Naive B cell (primary cell): ENCODE measurements at places on chromosomes 1 and 21. TPM values are rescaled to one million over a fixed set of nuclear protein-coding genes. Genes with fewer than 3 reads are reported as not detected.
A peak's percentile ranks its signal among the peaks of the same experiment; 100 is the strongest.

DNA sequence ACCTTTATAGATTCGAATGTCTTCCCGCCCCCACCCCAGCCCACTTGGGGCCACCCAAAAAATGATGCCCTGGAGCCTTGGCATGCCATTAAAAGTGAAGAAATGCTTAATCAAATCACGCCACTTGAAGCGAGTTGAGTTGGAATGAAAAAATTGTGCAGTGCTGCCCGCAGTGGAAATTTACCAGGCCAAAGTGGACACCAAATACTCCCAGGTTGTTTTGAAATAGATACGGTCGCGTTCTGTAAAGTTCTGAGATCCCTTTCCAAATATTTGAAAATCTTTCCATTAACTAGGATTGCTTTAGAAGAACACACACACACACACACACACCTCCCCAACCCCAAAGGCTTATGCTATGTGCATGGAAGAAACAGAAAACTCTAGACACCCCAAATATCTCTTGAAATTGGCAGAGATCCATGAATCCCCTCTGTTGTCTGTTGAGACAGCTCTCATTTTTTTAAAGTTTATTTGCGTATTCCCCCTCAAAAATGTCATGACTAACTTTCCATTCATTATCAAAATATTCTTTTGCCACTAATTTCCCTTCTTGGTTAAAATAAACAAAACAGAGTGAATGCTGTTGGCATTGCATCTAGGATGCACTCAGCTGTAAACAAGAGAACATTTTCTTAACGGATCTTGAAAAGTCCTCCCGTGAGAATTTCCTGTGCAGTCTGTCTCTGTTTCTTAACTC lies 142.3 kb upstream of the KCNE2 start:
- H3K4me3 ChIP-seq: no peak overlapping the region
- peaks cover 6% of the 10 kb centered on the region for H3K27me3 ChIP-seq
- H3K4me1 ChIP-seq: no peaks in the 10 kb centered on the region
- H3K27ac ChIP-seq: no peak overlapping the region
- H3K36me3 ChIP-seq: peaks cover 3% of the 10 kb centered on the region

- no peak overlapping the region for H3K4me3 ChIP-seq
- no peak overlapping the region for H3K27ac ChIP-seq
- no peaks in the 10 kb centered on the region for H3K36me3 ChIP-seq
- peaks cover 26% of the 10 kb centered on the region for H3K27me3 ChIP-seq
- peaks cover 2% of the 10 kb centered on the region for H3K4me1 ChIP-seq
Observed at GRCh38 chr1:21539933-21540332, 30.7 kb downstream of the ALPL start.

DNA sequence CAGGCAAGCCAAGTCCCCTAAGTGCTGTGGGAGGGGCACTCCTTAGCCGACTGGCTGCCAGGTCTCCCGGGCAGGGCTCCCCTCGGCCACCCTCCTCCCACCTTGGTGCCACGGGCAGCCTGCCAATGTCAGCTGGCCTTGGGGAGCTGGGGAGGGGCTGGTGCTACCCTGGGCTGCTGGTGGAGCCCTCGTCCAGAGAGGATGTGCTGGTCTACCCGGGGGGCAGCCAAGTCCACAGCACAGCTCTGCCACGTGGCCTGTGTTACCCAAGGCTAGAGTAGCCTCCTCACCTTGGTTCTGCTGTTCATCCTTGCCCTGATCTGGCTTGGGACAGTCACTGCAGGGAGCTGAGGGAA lies 42.9 kb downstream of the CRYAA start:
- no peak overlapping the region for H3K27ac ChIP-seq
- H3K36me3 ChIP-seq: no peaks in the 10 kb centered on the region

GRCh38 chr1:197921235-197922069 lies 4.3 kb downstream of the LHX9 start:
- peaks cover 52% of the 10 kb centered on the region for H3K4me1 ChIP-seq
- H3K36me3 ChIP-seq: no peaks in the 10 kb centered on the region
- no peak overlapping the region for H3K27ac ChIP-seq
- no peak overlapping the region for H3K4me3 ChIP-seq
- peaks cover 90% of the 10 kb centered on the region for H3K27me3 ChIP-seq

DNA sequence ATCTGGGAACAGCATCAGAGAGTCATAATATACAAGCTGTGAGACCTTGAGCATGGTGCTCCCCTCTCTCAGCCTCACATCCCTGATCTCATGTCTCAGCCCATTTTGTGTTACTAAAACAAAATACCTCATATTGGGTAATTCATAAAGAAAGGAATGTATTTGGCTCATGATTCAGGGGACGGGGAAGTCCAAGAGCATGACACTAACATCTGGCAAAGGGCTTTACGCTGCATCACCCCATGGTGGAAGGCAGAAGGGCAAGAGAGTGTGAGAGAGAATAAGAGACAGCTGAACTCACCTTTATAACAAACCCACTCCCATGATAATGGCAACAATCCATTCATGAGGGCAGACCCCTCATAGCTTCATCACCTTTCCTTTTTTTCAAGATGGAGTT lies 36.5 kb downstream of the RNASEL start:
- H3K27me3 ChIP-seq: peaks cover 3% of the 10 kb centered on the region
- no peak for DNase-seq
- no peak overlapping the region for H3K4me3 ChIP-seq
- peaks cover 8% of the 10 kb centered on the region for H3K36me3 ChIP-seq

DNA sequence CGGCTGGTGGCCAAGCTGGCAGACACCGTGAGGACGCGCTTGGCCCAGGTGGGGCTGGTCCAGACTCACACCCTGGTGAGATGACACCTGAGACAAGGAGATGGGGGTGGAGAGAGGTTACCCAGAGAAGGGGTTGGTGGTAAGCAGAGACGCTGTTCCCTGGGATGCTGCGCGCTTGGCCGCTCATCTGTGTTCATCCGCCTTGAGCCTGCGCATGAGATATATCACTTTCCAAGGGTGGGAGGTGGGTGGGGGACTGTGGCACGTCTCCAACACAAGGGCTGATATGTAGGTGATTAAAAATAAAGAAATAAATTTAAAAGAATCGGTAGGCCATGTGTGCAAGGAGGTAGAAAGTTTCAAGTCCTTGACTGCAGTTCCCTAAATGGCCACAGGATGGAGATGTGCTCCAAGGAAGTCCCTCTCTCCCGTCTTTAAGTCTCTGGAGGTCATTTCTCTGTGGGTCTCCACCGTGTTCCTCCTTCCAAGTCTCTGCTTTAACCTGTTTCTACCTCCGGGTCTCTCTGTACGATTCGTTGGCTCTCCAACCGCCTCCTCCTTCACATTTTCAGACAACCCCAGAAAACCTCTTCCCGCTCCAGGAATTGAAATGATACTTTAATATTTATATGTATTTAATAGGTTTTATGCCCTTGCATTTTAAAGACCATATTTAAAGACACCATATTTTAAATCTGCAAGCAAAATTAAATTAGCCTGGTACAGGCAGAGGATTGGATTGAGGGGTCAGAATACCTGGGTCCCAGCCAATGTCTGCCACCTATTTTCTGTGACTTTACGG lies 4.5 kb downstream of the TTC24 start:
- H3K4me1 ChIP-seq: peaks cover 46% of the 10 kb centered on the region
- peak; percentile 70 for DNase-seq
- no peaks in the 10 kb centered on the region for H3K27me3 ChIP-seq
- no peaks in the 10 kb centered on the region for H3K36me3 ChIP-seq
- peak overlapping the region; percentile 56 for H3K4me3 ChIP-seq

DNA sequence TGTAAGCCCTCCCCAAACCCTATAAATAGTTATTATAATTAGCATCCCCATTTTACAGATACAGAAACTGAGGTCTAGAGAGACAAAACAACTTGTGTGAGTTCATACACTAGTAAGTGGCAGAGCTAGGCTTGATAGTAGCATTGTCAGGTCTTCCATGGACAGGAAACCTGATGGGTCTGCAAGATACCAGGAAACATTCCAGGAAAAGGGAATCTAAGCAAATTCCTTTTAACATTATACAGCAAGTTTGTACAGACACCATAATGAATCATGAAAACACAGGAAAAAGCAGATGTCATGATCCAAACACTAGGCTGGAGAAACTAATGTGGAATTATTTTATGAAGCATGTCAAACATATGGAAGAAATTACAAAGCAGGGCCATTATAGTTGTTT lies 89.1 kb upstream of the KCNK2 start:
- H3K4me1 ChIP-seq: no peaks in the 10 kb centered on the region
- H3K27ac ChIP-seq: no peak overlapping the region
- no peaks in the 10 kb centered on the region for H3K27me3 ChIP-seq
- H3K4me3 ChIP-seq: no peak overlapping the region
- no peak for DNase-seq
- no peaks in the 10 kb centered on the region for H3K36me3 ChIP-seq

- H3K36me3 ChIP-seq: no peaks in the 10 kb centered on the region
- no peak overlapping the region for H3K4me3 ChIP-seq
- DNase-seq: no peak
- no peaks in the 10 kb centered on the region for H3K27me3 ChIP-seq
Observed at GRCh38 chr1:70994753-70995268, 52.8 kb downstream of the PTGER3 start.

- H3K27ac ChIP-seq: no peak overlapping the region
- no peak overlapping the region for H3K4me3 ChIP-seq
- no peaks in the 10 kb centered on the region for H3K4me1 ChIP-seq
- H3K36me3 ChIP-seq: no peaks in the 10 kb centered on the region
- DNase-seq: no peak
Observed at GRCh38 chr21:25658427-25659035, 19.5 kb downstream of the JAM2 start.

- H3K36me3 ChIP-seq: no peaks in the 10 kb centered on the region
- H3K4me3 ChIP-seq: no peak overlapping the region
Observed at GRCh38 chr1:41498391-41498790, 13.9 kb upstream of the EDN2 start.

C1orf167 gene
- polyA plus RNA-seq: not detected

CCDC185 gene
- polyA plus RNA-seq: not detected
